Gastroesophageal sphincter (tissue), 4 donors: ENCODE measurements at places on chromosomes 6 and 20.

DNA sequence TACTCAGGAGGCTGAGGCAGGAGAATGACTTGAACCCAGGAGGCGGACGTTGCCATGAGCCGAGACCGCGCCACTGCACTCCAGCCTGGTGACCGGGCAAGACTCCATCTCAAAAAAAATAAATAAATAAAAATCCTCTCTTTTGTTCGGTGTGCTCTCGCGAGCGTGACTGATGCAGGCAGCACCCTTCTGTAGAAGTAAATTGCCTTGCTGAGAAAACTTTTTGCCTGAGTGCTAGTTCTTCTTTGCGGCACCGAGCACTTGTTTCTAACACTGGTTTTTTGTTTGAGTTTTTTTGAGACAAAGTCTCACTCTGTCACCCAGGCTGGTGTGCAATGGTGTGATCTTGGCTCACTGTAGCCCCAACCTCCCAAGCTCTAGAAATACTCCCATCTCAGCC, 30.5 kb downstream of the PLN start:
- no peak for ATAC-seq

DNA sequence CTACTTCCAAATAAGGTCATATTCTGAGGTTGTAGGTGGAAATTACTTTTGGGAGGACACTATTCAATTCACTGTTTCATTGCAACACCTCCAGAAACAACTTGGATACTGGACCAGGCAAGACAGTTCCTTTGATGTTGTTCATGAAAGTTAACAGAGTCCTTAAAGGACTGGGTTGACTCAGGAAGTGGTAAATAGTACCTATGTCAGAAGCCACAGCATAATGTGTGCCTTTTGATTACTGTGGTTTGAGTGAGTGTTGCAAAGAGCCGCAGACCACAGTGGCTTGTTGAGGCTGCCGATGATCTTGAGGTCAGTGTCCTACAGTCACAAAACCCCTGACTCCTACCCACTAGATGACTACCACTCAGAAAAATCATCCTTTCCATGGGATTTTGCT, 10.9 kb downstream of the IL20RA start:
- ATAC-seq, result no peak

DNA sequence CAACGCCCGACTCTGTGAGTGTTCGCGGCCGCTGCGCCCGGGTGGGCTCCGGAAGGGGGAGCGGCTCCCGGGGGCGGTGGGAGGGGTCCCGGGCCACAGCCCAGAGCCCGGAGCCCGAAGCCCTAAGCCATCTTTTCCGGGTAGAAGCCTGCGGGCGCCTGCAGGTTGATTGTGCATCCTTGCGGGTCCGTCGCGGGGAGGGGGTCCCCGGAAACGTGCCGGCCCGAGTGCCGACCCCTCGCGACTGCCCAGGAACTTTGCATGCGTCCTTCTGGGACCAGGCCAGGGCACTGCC, 413 bp downstream of the PTPRA start:
- ATAC-seq, result no peak

DNA sequence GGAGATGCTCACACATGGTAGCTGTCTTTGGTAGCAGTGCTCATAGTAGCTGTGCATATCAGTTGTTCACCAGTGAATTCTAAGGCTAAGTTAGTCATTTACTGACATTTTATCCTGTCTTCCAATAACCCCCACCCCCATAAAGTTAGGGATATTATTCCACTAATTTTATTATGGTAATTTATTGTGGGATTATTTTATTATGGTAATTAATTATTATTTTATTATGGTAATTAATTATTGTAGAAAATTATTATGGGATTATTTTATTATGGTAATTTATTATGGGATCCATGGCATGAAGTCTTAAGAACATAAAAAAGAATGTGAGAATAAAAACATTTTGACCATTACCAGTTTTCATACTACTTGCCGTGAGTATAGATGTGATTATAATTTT, 406.5 kb downstream of the LAMA2 start:
- no peak for ATAC-seq

- ATAC-seq, result no peak
Observed at GRCh38 chr6:2432292-2432691, 186.9 kb upstream of the GMDS start.

- no peak for ATAC-seq
Observed at GRCh38 chr20:15835811-15836210, 737.4 kb downstream of the KIF16B start.

DNA sequence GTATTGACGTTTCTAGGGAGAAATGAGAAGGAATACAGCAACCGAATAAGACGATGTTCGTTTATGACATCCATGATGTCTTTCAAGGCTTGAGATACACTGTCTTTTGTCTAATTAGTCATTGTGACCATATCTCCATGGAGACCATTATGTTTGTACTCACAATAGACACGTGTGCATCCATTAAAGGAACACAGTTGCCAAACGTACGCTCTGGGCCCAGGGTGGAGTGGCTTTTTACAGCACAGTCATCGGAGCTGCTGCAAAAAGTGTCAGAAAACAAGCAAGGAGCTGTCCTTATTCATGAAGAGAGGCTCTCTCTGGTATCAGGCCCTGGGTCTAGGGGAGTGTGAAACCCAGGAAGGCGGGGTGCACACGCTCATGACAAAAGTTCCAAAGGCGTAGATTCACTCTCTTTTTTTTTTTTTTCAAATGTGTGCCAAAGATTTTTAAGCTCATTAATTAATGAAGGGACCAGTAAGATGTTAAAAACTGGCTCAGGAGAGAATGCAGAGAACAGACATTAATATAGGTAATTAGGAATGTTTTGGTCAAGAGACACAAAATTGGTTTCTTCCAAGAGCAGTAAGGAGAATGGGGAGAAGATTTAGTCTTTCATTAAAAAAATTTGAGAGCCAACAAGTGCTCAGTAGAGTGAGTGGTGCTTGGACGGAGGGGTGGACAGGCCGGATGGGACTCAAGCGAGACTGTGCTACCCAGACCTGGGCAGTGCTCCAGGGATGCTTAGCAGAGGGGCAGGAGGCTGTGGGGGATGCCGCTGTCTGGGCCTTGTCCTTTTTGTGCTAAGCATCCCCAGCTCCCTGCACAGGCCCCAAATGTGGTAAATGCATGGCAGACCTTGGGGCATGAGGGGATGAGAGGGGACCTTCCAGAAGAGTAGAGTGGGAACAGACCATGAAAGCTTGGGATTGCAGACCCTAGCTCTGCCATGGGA, 34.9 kb upstream of the GTSF1L start:
- no peak for ATAC-seq

DNA sequence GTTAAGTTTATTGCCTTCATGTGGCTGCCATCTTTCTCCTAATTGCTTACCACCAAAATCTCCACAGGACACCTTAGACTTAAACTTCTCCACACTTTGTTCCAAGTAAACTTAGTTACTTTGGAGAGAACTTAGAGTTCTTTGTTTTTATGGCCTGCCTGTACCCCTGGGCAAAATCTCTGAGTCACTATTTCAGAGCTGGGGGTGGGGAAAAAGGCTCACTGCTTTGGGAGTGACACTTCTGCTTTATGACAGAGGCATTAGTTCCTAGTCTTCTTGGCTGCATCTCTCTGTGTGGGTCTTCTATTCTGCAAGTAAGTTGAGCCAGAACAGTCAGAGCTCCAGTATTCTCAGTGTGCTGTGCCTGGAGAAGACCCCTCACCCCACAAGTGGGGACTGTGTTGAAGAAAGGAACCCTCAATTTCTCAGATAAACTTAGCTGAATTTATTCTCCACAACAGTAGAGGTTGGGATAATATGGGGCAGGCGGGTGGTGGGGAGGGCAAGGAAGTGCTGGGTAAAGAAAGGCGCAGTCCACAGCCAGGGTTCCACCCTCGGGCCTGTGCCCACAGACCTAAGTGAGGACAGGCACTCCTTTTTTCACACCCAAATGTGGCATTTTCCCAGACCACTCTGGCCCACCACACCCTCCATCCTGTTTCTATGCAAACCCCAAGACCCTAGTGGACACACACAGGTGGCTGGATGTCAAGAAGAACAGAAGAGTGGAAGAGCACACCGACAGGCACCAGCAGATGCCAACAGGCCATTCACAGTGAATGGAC, 636.6 kb upstream of the MAN1A1 start:
- no peak for ATAC-seq

DNA sequence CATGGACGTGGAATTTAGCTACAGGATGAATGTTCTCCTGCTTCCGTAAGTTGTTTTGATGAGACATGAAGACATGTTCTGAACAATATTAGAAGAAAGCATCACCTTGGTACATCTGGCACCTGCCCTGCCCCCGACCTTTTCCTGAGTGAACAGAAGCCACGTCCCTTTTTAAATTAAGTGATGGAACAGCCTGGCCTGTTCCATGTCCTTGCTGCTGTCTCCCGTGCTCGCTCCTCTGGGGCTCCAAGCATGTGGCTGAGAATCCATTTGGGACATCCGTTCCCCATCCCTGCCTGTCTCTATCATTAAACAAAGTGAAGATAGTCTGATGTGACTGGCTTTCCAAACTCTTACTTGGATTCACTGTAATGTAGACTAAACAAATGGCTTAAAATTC, 36.4 kb downstream of the ERMARD start:
- no peak for ATAC-seq

DNA sequence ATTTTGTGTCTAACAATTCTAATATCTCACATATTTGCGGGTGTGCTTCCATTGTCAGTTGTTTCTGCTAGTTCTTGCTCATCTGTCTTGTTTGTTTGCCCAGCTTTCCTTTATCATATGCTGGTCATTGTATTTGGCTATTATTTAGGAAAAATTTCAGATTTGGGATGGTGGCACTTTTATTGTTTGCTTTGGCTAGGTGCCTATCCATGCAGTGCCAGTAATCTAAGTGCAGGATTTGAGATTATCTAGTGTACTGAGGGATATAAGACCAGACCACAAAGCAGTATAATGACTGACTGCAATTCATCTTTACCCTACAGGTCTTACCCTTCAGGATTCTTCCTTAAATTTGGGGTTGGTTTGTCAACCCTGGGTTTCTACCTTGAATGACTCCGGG, 63.9 kb downstream of the NINL start:
- no peak for ATAC-seq

DNA sequence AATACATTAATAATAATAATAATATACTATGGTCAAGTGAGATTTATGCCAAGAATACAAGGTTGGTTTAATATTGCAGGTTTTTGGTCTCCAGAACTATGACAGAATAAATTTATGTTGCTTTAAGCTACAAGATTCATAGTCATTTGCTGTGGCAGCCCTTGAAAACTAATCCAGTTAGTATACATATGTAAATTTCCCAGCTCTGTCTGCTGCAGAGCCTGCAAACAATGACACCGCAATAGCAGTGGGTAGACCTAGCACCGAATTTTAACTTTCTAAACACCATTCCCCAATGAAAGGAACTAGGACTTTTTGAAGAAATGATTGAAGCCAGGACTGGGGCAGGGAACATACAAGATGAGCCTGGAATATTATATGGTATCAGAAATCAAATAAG, 647.7 kb upstream of the NRSN1 start:
- no peak for ATAC-seq
